ENCODE measurements at places on chromosomes 11 and 22.

DNA sequence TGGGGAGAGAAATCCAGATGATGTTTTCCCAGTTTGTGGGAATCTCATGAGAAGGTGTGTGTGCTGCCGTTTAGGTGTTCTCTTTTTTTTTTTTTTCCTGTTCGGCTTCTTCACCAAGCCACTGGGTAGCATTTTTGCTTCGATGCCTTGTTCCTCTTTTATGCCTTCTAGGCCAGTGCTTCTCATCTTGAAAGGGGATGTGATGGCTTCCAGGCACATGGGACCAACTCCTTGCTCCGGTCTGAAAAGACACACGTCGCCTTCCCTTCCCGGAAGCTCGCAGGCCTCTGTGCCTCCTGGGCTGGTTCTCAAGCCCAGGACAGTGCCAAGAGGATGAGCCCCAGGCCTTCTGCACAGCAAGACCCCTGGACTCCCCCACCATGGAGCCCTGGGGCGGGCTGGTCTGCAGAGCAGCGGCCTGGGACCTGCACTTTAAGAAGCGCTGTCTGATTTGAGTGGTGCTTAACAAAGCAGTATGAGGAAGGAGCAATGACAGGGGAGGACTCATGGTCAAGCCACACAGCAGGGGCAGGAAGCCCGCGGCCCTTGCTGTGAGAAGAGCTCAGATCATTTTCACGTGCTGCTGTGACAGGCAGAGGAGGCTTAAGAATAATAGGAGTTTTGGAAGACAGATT, 158.8 kb downstream of the MPPED1 start:
- DNase-seq: no peak

DNA sequence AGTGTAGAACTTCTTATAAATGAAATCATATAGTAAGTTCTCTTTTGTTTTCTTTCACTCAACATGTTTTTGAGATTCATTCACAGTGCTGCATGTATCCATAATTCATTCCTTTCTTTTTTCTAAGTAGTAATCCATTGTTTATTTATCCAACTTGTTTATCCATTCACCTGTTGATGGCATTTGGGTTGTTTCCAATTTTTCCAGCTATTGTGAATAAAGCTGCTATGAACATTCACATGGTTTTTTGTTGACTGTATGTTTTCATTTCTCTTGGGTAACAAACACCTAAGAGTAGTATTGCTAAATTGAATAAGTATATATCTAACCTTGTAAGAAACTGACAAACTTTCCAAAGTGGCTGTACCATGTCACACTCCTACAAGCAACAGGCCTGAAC, 23.5 kb downstream of the MRTFA start:
- DNase-seq: no peak

DNA sequence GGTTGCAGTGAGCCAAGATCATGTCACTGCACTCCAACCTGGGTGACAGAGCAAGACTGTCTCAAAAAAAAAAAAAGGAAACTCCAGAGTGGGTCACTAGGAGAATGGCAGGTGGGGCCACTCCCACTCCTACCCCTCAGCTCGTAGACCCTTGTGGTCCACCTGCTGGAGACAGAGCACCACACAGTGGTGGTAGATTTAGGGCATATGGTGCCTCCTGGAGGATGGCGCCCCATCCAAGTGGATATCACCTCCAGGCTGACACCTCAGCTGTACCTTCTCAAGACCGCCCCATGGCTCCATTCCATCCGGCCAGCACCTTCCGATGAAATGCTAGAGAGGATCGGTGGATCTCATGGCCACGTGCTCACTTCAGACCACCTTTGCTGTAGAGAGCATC, 6.2 kb downstream of the CYTH4 start:
- DNase-seq: no peak

GRCh38 chr11:129574431-129574830, 198.8 kb downstream of the BARX2 start:
- no peak for DNase-seq

- no peak for DNase-seq
These were observed 7.8 kb downstream of the SIPA1 start for GRCh38 chr11:65645710-65646109.
